Cerebellum (tissue), 4 donors: ENCODE measurements at places on chromosomes 3 and 15. TPM values are rescaled to one million over a fixed set of nuclear protein-coding genes. Genes with fewer than 3 reads are reported as not detected.

The DISP2 gene
- total RNA-seq: 30.9 TPM

GRCh38 chr3:45387171-45387570 is 1.2 kb upstream of the LARS2 start:
- no peak for DNase-seq

The ETFA gene
- 52.8 TPM for total RNA-seq

DNA sequence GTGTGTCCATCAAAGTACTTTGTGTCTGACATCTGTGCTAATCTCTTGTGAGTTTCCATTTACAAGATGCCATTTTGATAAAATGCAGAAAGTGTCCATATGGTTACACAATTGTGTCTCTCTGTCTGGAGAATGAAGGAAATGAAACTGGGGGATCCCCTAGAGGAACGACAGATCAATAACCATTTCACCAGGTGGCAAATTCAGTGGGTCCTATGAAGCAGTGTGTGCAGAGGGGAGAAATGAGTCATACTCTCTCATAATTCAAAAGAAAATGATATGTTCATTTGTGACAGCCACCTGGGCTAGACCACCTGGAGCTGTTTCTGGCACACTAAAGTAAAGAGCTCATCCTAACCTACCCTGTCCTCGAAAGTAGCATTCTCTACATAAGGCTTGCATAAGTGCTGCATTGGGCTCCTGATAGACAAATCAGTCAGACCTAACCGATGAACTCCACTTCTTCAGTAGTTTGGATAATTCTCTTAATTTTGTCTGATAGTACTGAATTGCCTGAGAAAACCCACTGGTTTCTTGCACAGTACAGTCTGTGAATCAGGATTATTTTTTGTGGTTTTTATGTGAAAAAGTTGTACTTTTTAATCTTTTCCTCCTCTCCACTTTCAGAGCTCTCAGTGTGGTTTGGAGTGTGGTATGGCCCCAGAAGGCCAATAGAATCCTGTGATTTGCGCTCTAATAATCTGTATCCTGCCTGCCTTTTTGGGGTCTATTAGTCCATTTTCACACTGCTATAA is 10.3 kb upstream of the CD47 start:
- no peak for DNase-seq

The SLITRK3 gene
- 14.3 TPM for total RNA-seq

DNA sequence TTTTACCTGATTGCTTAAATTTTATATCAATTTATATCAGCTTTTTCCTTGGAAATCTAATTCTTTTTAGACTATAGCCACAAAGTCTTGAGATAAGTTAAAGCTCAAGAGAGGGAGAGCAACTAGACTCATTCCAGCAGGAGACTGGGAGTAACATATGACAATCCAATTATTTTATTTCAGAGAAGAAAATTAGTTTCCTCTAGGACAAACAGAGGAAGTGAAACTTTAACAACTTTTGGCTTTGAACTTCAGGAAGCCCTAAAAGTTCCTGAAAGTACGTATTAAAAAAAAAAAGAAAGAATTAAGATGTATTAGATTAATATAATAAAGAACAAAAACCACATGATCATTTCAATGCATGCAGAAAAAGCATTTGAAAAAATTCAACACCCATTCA is 13.9 kb upstream of the UBE2E2 start:
- no peak for DNase-seq

The LRRIQ4 gene
- total RNA-seq: 1.3 TPM

GRCh38 chr3:144096016-144096415 is 124.4 kb downstream of the DIPK2A start:
- no peak for DNase-seq

DNA sequence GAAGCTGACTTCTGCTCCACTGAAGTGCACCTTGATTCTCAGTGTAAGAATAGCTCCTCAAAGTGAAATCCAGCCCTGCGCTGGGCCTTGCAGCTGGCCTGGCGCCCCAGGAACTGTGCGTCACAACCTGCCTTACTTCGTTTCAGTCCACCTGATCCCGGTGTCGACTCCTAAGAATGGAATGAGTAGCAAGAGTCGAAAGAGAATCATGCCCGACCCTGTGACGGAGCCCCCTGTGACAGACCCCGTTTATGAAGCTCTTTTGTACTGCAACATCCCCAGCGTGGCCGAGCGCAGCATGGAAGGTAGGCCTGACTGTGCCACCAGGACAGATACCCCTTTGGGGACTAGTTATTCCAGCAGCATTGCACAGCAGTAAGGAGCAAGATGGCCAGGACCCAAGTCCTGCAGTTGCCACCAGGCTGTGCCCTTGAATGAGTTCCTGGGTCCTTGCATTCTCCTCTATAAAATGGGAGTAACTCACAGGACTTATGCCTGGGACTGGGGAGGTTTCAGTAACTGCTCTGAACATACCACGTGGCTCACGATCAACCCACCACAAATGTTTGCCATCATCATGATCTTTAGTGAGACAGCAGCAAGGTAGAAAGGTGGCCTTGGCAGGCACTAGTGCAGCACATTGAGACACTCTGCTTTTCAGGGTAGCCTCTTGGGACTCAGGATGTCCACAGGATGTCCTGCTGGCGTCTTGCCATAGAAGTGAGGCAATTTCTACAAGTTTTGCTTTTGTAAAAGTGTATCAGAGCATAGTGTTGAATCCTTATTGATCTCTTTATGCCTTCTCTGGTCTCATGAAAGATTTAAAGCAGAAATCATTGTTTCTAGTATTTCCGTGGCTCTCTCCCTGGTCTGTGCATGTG is 46.8 kb downstream of the PXYLP1 start:
- DNase-seq: no peak

DNA sequence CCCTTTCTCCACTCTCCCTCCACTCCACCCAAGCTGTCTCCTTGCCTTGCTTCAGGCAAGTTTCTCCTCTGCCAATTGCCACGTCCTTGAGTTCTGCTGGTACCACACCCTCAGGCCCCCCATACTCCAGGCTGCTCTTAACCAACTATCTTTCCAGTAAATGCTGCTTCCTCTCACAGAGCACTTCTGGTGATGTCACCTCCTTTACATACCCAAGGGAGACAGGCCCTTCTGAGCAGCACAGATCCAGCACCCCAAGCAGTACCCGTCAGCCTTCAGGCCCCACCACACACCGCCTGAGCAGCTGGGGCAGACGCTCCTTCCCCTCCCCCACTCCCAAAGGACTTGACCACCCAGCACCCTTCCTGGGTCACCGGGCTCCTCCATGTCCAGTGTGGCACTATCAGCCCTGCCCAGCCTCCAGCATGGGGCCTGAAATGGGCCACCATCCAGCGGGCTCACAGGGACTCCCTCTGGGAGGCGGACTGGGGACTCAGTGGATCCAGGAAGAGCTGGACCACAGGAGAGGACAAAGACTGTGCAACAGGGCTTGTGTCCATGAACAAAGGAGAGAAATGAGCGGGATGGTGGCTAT is 50.2 kb downstream of the KLF15 start:
- DNase-seq: no peak

The ERICH6 gene
- 0.27 TPM for total RNA-seq

DNA sequence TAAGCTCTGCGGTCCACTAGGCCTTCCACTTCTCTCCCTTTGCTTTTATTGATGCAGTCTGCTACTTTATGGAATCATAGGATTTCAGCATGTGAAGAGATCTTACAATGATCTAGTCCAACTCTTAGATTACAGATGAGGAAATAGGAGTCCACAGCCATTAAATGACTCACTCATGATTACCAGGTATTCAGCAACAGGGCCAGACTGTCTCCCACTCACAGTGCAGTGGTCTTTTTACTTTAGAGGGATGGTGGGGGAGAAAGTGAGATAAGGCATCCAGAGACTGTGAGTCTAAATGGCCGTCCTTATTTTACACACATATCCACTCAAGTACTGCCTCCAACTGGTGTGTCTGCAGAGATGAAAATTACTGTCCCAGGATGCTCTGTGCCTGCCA is 88.5 kb upstream of the SKOR1 start:
- no peak for DNase-seq

DNA sequence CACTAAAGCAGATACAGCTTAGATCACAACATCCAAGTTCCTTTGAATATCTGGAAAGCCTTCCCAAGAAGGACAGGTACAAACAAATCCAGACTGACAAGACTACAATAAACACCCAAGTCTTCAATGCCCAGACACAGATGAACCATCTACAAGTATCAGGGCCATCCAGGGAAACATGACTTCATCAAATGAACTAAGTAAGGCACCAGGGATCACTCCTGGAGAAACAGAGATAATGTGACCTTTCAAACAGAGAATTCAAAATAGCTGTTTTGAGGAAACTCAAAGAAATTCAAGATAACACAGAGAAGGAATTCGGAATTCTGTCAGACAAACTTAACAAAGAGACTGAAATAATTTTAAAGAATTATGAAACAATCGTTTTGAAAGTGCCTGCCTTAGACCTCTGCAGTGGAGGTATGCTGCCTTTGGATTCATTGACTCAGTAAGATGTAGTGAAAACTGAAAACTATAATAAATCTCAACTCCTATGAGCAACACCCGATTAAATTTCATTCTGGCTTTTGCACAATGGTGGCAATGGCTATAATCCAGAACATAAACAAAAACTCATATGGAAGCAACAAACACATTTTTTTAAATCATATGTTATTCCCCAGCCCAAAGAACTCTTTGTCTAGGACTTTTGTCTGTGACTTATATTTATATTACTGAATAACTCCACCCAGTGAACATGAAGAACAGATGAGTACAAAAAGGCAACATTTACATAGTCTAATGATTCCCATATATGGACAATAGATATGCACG is 12.6 kb upstream of the COL8A1 start:
- DNase-seq: no peak

GRCh38 chr3:30408105-30408557 is 198.3 kb upstream of the TGFBR2 start:
- no peak for DNase-seq

DNA sequence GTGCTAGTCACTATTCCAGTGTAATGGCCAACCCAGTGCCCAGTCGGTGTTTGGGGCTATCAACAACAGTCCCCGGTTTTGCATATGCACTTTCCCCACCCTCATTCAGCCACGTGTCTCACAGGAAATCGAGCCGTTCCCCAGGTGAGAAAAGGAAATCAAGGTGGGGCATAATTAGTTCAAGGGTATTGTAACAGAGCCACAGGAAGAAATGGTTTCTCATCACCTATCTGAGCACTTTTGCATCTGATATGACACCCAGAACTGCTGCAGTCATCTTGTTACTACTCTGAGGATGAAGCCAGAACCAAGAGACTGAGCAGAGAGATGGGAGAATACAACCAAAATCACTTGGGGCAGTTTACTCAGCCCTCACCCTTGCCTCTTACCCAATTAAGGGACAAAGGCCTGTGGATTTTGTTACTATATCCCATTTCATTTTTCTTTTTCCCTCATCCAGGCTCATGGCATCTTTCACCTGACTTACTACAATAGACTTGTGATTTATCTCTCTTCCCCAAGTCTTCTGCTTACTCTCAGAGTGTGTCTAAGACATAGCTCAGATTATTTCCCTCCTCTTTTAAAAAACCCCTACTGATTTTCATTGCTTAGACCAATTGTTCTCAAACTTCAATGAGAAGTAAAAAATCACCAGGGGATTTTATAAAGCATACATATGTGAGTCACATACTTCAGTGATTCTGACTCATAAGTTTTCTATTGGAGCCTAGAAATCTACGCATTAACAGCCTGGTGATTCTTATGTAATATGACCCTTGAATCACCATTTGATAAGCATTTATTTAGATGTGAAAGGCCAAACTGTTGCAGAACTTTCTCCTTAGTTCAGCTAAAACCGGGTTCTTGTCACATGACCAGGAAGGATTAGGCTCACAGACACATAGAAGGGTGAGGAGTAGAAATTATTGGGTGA is 40.5 kb downstream of the TRAT1 start:
- no peak for DNase-seq

GRCh38 chr3:30711151-30711550 is 104.8 kb downstream of the TGFBR2 start:
- DNase-seq: no peak
